ENCODE measurements at places on chromosomes 6 and 20. TPM values are rescaled to one million over a fixed set of nuclear protein-coding genes. Genes with fewer than 3 reads are reported as not detected.

SIM1 gene
- not detected for total RNA-seq

- H3K27ac ChIP-seq, result no peak overlapping the region
- DNase-seq, result no peak
- peaks cover 4% of the 10 kb centered on the region for H3K4me1 ChIP-seq
- no peak overlapping the region for H3K4me3 ChIP-seq
- H3K27me3 ChIP-seq, result no peaks in the 10 kb centered on the region
Measured at GRCh38 chr6:35507221-35507620, 5.5 kb downstream of the TULP1 start.

- no peak overlapping the region for H3K27ac ChIP-seq
- H3K36me3 ChIP-seq, result no peaks in the 10 kb centered on the region
- H3K4me3 ChIP-seq, result no peak overlapping the region
- peaks cover 17% of the 10 kb centered on the region for H3K4me1 ChIP-seq
- H3K27me3 ChIP-seq, result no peaks in the 10 kb centered on the region
Measured at GRCh38 chr20:1473246-1474220, 6.9 kb upstream of the NSFL1C start.

- H3K27ac ChIP-seq, result no peak overlapping the region
- no peaks in the 10 kb centered on the region for H3K27me3 ChIP-seq
- no peak for DNase-seq
- H3K36me3 ChIP-seq, result no peaks in the 10 kb centered on the region
- H3K4me3 ChIP-seq, result no peak overlapping the region
- H3K4me1 ChIP-seq, result no peaks in the 10 kb centered on the region
Measured at GRCh38 chr20:23231561-23232218, 118.9 kb upstream of the NXT1 start.

EBF4 gene
- total RNA-seq, result 55.8 TPM

GRCh38 chr20:63148696-63149095 lies 67.2 kb downstream of the YTHDF1 start:
- no peak for DNase-seq
- H3K4me1 ChIP-seq, result no peaks in the 10 kb centered on the region
- no peak overlapping the region for H3K4me3 ChIP-seq
- no peaks in the 10 kb centered on the region for H3K27me3 ChIP-seq
- H3K27ac ChIP-seq, result no peak overlapping the region
- no peaks in the 10 kb centered on the region for H3K36me3 ChIP-seq

GRCh38 chr20:4886771-4887527 lies 114.4 kb downstream of the SLC23A2 start:
- no peak for DNase-seq
- peaks cover 15% of the 10 kb centered on the region for H3K36me3 ChIP-seq
- H3K27ac ChIP-seq, result no peak overlapping the region
- H3K4me1 ChIP-seq, result no peaks in the 10 kb centered on the region

ACTL10 gene
- 3.0 TPM for total RNA-seq

WFDC5 gene
- not detected for total RNA-seq

GRCh38 chr6:148746363-148747144 lies at the start of gene UST:
Gene UST, plus strand, starts transcription at chr6:148747030. Its CDS starts 401 bp downstream, at chr6:148747431.
- no peaks in the 10 kb centered on the region for H3K27me3 ChIP-seq
- no peaks in the 10 kb centered on the region for H3K36me3 ChIP-seq
- peak within 1 kb of the TSS; percentile 78 for H3K4me3 ChIP-seq
- peak; percentile 95 for DNase-seq

DNA sequence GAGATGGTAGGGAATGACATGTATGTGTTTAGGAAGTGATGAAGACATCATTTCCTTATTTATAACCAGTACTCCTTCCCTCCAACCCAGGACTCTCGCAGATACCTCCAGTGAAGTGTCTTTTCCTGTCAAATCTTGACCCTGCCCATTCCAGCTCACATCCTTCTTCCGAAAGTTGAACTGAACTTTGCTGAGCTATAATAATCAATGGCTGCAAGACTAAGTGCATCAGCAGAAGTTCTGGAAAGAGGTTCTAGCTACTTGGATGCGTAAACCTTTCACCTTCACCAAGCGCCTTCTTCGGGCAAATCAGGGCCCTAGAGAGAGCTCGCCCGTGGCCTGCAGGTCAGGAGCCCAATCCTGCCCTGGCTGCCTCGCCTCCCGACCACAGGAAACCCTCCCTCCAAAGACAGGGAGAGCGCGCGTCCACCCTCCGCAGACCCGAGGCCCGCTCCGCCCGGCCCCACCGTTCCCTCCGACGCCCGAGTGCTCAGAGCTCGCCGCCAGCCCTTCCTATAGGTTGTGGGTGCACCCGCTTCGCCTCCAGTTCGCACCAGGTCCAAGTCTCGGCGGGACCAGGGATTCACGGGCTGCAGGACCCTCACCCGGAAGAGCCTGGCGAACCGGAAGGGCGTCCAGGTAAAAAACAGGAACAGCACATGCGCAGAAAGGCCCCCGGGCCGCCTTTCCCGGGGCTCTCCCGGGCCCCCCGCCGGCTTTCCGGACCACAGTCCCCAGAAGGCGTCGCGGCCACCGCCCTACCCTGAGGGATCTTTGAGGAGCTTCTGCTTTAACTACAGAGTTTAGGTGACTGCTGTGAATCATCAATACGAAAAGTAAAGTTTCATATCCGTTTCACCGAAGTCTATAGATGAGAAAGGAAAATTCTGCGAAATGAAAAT lies at the start of gene ZNF334:
Gene ZNF334, minus strand, starts transcription at position 617 of the 902 bp plus-strand sequence. CDS start 1,457 bp downstream, outside the sequence.
- H3K27me3 ChIP-seq, result no peaks in the 10 kb centered on the region
- DNase-seq, result peak; percentile 76
- peaks cover 5% of the 10 kb centered on the region for H3K4me1 ChIP-seq
- peak within 1 kb of the TSS; percentile 34 for H3K27ac ChIP-seq

DNA sequence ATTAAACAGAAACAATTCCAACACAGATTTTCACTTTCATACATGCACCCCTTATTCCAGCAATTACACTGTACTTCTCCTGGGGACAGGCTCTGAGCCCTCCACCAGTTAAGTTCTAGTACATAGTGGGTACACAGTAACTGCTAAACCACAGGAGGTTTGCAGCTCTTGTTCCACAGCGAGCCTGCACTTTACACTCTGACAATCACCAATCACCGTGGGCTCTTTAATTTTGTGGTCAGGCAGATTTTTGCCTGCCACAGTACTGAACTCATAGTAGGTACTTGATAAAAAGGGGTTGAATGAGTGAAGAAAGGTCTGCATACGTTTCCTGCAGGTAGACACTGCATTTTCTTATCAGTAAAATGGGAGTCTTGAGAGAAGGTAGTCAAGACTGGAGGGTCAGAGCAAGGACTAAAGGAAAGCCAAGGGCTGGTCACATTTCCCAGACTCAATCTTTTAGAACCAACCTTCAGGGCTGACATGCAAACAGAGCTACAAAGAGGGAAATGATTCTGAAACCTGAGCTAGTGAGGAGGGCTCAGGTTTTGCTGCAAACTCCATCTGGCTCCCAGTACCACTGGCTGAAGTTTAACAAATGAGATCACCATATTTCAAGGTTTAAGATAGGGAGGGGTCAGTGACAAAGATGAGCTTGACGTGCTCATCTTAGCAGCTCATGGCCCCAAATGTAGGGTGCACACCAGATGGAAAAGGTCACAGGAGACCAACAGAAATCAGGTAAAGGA lies 404.6 kb downstream of the BTBD9 start:
- H3K4me3 ChIP-seq, result no peak overlapping the region
- H3K4me1 ChIP-seq, result no peaks in the 10 kb centered on the region
- H3K36me3 ChIP-seq, result no peaks in the 10 kb centered on the region
- DNase-seq, result no peak
- H3K27ac ChIP-seq, result no peak overlapping the region

DNA sequence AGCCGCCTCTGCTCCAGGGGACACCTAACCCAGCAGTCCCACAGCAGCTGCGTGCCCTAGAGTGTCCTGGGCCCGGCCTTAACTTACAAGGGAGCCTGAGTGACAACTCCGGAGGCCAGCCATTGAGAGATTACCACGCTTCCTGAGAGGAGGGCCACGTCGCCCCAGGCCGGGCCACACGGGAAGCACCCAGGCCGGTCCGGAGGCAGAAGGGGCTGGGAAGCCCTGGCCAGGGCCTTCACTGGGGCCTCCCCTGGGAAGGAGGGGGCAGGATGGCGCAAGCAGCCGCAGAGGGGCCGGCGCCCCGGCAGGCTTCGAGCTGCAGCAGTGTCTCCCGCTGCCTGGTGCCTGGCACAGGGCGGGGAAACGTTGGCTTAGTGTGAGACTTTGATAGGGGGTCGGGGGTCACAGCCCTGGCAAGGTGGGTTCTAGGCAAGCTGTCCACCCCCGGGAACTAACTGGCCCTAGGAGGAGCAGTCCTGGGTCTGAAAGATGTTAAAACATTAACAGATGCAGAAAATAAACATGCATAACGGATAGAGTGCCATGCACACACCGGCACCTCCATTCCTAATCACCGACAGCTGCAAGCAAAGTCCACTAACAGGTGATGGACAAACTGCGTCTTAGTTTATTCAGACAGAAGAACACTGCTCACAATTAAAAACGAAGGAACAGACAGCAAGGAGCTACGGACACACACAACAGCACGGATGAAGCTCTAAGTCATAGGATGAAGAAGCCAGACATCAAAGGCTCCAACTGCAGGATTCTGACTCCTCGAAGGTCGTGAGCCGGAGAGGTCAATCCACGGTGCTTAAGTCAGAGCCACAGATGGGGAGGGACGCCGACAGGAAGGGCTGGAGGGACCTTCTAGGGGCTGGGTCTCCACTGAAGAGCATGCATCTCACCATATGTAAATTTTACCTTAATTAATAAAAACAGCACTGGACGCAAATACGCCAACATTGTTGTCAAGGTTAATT lies 17.4 kb downstream of the CHRNA4 start:
- no peak overlapping the region for H3K27ac ChIP-seq
- peaks cover 11% of the 10 kb centered on the region for H3K4me1 ChIP-seq
- no peaks in the 10 kb centered on the region for H3K27me3 ChIP-seq
- H3K4me3 ChIP-seq, result no peak overlapping the region
- H3K36me3 ChIP-seq, result no peaks in the 10 kb centered on the region

GRCh38 chr20:63051911-63052310 lies 45.1 kb upstream of the BHLHE23 start:
- H3K27me3 ChIP-seq, result no peaks in the 10 kb centered on the region
- H3K4me3 ChIP-seq, result no peak overlapping the region
- no peaks in the 10 kb centered on the region for H3K36me3 ChIP-seq
- no peak for DNase-seq

DNA sequence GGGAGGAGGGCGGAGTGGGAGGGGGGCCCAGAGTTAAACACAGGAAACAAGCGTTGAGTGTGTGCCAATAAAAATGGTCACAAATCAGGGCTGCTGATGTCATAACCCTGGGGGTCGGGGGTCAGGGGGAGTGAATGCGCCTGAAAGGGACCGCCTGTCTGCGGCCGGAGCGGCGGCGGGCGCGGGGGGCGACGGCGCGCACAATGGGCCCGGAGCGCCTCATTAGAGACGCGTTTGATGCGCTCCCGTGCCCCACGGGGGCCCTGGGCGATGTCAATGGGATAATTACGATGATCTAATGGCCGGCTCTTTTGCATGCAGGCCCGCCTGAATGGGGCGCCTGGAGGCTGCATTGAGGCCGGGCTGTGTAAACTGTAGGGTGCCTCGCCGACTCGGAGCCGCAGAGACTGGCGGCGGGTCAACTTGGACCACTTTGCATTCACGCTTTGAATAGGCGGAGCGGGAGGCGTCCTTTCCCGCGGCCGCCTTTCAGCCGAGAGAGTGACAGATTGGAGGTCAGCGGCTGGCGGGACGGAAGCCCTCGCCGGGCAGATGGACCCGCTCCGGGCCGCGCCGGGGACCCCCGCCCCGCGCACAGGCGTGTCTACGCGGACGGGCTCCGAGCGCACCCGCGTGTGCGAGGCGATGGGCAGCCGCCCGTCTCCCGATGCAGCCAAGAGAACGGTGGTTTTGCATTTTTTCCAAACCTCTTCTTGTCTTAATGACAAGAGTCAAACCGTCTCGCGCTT lies 296.1 kb downstream of the TFAP2C start:
- H3K27me3 ChIP-seq, result peaks cover 32% of the 10 kb centered on the region
- no peaks in the 10 kb centered on the region for H3K36me3 ChIP-seq
- no peaks in the 10 kb centered on the region for H3K4me1 ChIP-seq
- no peak overlapping the region for H3K4me3 ChIP-seq

DNA sequence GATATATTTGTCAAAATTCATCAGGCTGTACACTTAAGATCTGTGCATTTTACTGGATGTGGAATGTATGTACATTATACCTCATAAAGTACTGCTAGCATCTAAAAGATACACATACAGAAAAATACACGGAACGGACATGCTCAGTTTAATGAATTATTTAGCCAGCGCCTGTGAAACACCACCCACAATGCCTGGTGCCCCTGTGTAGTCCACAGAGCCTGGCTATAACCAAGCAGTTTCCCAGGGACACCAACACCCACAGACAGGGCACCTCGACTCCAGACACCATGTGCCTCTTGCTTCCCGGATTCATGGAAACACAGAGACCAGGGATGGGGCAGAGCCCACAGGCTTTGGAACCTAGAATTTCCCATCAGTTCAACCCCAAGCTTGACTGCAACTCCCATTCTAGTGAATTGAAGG lies 17.4 kb upstream of the ARMC12 start:
- H3K27me3 ChIP-seq, result no peaks in the 10 kb centered on the region
- H3K36me3 ChIP-seq, result no peaks in the 10 kb centered on the region
- peaks cover 25% of the 10 kb centered on the region for H3K4me1 ChIP-seq
- peak overlapping the region; percentile 60 for H3K27ac ChIP-seq
